ENCODE measurements at places on chromosomes 12 and 14.

- DNase-seq: no peak
These were observed 156.5 kb upstream of the C14orf180 start for GRCh38 chr14:104422837-104423681.

GRCh38 chr12:128771681-128772080 is 52.1 kb downstream of the SLC15A4 start:
- no peak for DNase-seq

GRCh38 chr14:23054000-23054811 is 3.1 kb downstream of the CDH24 start:
- no peak for DNase-seq

DNA sequence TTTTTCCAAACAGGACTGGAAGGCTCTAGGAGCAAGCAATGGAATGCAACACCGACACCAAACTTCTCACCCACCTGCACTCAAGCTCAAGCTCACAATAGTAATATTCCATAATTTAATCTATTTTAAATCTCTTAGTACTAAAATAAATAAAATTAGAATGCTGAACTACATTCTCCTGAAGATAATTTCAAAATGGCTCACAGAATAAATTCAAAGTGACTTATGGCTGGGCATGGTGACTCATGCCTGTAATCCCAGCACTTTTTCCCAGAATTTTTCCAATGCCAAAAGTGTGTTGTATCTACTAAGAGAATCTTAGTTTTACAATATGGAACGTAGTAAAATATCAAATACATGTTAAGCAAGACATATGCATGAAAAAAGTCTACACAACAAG is 31.5 kb downstream of the DUSP16 start:
- no peak for DNase-seq

- no peak for DNase-seq
These were observed 20.4 kb downstream of the VASH1 start for GRCh38 chr14:76781648-76782051.

DNA sequence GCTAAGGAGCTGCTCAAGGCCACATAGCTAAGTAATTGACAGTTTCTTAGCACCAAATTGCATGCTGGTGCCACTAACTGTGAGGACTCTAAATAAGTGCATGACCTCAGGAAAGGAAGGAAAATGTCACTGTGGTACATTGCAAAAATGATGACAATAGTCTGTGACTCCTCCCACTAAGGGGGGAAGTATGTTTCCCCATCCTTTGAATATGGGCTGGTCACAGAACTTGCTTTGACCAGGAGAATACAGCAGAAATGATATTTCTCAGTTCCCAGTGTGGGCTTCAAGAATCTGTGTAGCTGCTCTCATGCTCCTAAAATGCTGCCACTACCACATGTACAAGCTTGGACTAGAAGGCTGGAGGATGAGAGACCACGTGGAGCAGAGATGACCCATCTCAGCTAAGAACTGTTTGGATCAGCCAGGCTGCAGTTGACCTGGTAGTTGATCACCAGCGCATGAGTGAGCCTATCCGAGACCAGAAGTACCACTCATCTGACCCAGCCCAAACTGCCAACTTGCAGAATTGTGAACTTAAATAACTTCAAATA is 42.2 kb upstream of the NOS1 start:
- no peak for DNase-seq

- no peak for DNase-seq
These were observed 723.7 kb upstream of the TBX3 start for GRCh38 chr12:115407723-115408122.

- no peak for DNase-seq
These were observed 51.7 kb downstream of the MGST1 start for GRCh38 chr12:16399101-16399500.

DNA sequence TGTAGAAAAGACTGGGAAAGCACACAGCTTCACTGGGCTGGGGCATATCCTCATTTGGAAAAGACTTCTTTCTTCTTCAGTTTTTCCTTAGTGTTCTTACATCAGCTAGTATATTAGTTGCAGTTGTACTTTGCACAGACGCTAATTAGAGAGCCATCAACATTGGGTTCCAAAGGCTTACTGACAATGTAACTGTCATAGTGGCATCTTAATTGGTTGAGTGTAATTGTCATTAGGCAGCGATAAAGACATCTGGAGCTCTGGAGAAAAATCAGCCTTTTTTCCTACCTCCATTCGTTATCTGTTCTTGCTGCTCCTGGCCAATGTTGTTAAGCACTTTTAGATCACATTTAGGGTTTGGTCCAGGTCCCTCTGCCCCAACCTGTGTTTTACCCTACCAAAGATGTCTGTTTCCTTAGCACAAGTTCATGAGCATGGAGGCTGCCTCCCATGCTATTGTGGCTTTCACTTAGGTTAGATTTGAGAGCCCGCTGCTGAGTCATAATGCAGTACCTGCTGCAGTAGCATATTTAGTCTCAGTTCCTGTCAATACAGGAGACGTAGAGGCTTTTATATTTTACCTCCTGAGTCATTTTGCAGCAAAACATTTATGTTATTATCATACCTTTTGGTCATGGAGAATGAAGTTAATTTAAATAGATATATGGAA is 49.2 kb downstream of the FBXW8 start:
- DNase-seq: peak; percentile 43

GRCh38 chr12:5789469-5789968 is 155.5 kb downstream of the ANO2 start:
- DNase-seq: no peak

GRCh38 chr12:24975425-24975824 is 26.5 kb upstream of the BCAT1 start:
- DNase-seq: no peak

- DNase-seq: no peak
These were observed 35.0 kb downstream of the ERH start for GRCh38 chr14:69363055-69363454.

DNA sequence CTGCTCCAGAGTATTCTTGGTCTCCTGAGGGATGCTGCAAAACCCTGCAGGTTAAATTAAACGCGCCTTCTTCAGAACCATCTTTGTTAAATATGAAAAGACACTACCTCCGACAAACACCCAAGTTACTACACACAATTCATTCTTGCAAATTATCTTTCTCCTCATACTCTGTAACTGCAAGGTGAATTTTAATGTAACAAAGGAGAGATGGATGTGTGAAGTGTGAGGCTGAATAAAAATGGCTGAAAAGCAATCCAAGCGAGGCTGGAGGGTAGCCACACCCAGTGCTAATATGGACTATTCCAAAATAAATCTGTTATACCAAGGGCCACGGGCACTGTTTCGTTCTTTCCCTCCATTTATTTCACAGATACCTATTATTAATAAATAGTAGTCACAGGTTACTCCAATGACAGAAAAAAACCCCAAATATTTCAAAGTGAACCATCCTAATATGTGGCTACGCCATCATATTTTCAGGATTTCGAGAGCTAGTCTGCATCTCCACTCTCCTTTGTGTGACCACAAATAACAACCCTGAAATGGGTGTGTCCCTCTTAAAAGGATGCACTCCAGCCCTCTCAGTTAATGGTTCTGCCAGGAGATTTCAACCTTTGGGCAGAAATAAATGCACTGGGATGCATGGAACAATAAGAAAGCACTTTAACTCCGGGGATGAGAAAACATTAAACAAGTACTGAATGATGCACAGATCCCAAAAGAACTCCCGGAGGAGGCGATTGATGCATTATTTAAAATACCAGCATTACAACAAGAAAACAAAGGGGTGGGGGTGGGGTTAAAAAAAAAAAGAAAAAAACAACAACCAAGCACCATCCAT is 53.1 kb upstream of the CCDC175 start:
- DNase-seq: no peak

GRCh38 chr12:131092901-131093603 is 139.3 kb downstream of the ADGRD1 start:
- DNase-seq: peak; percentile 57

DNA sequence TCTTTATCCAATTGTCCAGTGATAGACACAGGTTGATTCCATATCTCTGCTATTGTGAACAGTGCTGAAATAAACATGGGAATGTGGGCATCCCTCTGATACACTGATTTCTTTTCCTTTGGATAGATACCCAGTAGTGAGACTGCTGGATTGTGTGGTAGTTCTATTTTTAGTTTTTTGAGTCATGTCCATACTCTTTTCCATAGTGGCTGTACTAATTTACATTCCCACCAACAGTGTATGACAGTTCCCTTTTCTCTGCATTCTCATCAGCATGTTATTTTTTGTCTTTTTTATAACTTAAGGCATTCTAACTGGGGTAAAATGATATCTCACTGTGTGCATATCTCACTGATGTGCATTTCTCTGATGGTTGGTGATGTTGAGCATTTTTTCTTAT is 24.8 kb upstream of the VASH1 start:
- DNase-seq: no peak

- DNase-seq: no peak
These were observed 148.8 kb downstream of the SLC38A4 start for GRCh38 chr12:46676797-46677520.

DNA sequence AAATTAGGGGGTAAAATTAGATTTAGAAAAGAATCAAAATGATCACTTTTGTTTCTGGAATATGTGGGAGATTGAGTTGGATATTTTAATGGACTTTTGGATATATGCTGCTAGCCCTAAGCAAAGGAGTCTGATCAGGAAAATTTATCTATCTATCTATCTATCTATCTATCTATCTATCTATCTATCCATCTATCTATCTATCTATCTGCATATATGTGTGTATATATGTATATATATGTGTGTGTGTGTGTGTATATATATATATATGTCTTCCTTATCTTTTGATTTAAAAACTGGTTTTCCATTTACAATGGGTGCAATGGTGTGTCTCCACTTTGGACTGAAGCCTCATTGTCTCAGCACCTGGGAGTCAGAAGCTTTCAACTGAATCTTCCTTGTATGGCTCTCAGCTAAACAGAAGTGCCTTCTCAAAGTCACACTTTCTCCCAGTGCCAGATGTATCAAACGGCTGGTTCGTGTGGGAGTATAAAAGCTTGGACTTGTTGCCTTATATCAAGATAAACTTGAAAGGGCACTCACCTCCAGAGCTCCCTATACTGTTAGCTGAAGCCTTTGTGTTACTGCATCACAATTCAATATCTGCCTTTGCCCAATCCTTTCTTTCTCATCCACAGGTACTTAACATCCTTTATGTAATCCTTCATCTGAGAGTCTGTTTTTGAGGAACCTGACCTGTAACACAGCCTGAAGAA is 31.6 kb upstream of the CD69 start:
- DNase-seq: no peak

GRCh38 chr12:132123970-132124765 is 20.0 kb downstream of the DDX51 start:
- DNase-seq: no peak

DNA sequence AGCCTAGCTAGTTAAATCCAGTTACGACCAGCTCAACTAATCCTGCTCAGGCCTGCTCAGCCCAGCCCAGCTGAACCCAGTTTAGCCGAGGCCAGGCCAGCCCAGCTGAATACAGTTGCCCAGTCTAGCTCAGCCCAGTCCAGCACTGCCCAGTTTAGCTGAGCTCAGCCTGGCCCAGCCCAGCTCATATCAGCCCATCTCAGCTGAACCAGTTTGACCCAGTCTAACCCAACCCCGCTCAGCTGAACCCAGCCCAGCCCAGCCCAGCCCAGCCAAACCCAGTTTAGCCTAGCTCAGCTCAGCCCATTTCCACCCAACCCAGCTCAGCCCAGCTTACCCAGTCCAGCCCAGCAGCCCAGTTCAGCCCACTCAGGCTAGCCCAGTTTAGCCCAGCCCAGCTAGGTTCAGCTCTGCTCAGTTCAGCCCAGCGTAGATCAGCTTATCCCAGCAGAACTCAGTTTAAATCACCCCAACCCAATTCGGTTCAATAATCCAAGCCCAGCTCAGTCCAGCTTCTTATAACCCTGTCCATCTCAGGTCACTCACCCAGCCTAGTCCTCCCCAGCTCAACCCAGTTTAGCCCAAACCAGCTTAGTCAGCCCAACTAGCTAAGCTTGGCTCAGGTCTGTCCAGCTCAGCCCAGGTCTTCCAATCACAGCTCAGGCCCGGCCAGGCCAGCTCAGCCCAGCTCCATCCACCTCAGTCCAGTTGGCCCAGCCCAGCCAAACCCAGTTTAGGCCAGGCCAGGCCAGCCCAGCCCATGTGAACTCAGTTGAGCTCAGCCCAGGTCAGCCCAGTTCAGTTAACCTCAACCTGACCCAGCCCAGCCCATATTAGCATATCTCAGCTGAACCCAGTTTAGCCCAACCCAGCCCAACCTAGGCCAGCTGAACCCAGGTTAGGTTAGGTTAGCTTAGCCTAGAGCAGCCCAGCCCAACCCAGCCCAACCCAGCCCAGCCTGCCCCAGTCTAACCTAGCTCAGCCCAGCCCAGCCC is 76.7 kb downstream of the TMEM121 start:
- DNase-seq: no peak

DNA sequence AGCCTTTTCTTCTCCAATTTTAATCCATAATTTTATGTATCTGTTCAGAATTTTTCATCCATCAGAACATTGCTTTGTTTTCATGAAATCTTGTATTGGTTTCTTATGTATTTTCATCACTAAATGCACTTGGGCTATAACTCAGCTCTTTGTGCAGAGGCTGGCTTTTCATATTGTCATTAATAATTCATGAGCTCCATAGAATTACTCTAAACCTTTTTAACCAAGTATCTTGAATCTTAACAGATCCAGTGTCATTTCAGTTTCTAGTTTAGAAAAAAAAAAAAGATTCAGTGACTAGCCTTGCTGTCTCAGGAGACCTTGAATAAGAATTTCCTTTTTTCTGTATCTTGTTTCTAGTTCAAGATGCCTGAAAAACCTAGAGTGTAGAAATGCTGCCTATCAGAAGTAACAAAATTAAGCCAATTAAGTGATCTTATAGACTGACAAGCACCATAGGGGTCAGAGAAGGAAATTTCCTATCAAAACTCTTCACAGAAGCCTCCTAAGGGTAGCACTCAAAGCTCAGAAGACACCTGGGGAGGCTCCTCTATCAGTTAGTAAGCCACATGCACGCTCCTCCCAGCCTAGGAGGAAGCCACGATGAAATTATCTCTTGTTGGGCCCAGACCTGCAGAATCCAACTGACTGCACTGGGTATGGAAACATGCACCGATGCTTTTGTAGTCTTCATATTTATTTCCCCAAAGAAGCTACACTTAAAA is 163.4 kb downstream of the KICS2 start:
- DNase-seq: no peak

GRCh38 chr12:131642771-131643170 is 68.1 kb upstream of the SFSWAP start:
- DNase-seq: no peak

DNA sequence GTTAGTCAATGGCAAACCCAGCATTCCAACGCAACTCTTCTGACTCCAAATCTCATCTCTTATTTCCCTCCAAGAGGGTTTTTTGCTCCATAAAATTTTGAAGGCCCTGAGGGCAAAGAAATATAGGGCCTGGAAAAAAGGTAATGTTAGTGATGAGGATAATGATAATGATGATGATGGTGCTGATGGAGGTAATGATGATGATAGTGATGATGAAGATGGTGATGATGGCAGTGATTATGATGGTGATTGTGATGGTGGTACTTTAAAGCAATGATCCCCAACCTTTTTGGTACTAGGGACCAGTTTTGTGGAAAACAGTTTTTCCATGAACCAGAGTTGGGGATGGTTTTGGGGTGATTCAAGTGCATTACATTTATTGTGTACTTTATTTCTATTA is 50.1 kb downstream of the TMX1 start:
- no peak for DNase-seq

All from GM19239 (cell line).